ENCODE measurements at places on chromosomes 5 and 9.

- no peak for DNase-seq
Observed at GRCh38 chr5:3394891-3395599, 200.6 kb upstream of the IRX1 start.

GRCh38 chr5:59221769-59222168, 638.9 kb downstream of the RAB3C start:
- DNase-seq, result no peak

DNA sequence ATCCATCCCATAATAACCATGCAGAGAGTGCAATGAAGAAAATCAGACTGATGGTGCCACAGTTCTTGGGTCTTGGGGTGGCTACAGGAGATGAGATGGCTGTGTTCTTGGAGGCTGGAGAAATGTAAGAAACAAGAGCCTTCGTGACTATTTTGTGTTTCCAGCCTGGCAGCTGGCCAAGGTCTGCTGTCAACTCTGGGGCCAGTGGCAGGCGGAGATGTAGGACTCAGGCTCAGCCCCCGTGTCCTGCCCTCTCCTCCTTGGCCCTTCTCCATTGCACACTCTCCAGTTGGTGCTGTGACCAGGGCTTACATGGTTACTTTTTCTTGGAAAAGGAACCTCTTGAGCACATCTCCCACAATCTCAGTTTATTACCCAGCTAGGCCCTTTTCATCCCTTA, 235.4 kb downstream of the DMRT2 start:
- no peak for DNase-seq

- DNase-seq, result no peak
Observed at GRCh38 chr5:123807177-123807945, 295.4 kb downstream of the CSNK1G3 start.

- no peak for DNase-seq
Observed at GRCh38 chr9:109193974-109194556, 27.0 kb upstream of the FRRS1L start.

GRCh38 chr5:156529892-156530291, 202.9 kb downstream of the SGCD start:
- peak; percentile 66 for DNase-seq

DNA sequence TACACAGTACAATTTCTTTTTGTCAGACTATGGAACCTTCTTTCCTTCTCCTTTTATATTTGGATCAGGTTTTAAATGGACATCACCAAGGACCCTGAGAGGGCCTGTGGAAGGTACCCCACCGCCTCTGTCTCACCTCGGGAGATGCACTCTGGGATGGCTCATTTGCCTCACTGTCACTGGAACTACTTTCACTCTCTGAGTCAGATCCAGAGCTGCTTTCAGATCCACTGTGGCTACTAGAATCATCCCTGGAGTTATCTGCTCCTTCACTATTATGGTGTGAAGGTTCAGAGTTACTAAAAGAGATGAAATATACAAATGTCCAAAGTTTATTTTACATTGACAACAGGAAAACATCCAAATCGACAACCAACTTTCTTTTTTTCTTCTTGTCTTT, 24.6 kb downstream of the LEAP2 start:
- DNase-seq, result no peak

- DNase-seq, result no peak
Observed at GRCh38 chr5:139513852-139514485, 31.4 kb upstream of the STING1 start.

DNA sequence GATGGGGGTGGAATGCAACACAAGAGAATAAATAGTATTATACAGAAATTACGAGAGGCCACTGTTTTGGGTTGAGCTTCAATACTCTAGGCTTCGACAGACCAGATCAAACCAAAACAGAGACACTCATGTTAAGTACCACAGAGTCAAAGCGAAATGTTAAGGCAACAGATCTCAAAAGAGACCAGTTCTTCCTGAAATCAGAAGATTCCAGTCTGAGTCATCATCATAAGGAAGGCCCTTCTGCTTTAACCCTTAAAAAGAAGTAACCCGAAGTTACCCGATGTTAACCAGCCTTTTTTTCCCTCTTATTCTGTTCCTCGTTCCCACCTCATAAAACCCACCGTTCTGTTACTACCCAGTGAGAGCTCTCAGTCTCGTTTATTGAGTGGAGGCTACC, 75.9 kb downstream of the SFXN1 start:
- no peak for DNase-seq

DNA sequence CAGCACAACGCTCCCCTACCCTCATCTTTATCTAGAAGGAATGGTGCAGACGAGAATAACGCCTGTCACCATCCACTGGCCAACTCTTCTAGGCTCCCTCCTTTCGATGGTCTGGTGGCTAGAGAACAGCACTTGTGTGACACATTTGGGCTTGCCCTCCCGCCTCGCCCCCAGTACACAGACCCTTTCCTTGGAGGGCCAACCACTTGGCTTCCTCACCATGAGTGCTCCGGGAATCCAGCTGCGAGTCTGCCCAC, 1.4 kb downstream of the GNAQ start:
- peak; percentile 24 for DNase-seq

GRCh38 chr5:154646745-154647113, 108.4 kb upstream of the LARP1 start:
- no peak for DNase-seq

DNA sequence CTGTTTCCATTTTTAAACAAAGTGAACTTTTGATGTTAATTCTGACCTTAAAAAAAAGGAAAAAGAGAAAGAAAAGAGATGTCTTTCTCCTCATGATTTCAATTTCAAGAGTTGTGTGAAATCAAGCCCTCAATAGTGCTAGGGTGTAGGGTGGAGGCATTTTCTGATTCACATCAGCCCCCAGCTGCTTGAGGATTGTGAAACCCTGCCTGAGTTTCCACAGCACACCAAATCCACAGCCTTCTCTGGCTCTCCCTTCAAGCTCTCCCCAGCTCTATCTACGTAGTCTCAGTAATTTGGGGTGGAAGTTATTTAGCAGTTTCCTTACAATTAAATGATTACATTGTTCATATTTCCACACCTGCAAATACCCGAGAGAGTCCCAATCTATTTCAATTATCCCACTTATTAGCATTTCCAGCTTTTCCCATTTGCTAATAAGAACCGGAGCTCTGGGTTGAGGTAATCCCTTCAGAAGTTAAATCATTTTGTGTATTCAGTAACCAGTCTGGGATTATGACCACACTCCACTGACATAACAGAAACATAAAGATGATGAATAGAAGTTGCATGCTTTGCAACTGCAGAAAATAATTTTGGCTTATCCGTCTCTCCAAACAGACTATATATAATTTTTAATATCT, 54.9 kb downstream of the MTX3 start:
- no peak for DNase-seq

GRCh38 chr5:127008300-127008975, 21.9 kb downstream of the MARCHF3 start:
- DNase-seq, result no peak

DNA sequence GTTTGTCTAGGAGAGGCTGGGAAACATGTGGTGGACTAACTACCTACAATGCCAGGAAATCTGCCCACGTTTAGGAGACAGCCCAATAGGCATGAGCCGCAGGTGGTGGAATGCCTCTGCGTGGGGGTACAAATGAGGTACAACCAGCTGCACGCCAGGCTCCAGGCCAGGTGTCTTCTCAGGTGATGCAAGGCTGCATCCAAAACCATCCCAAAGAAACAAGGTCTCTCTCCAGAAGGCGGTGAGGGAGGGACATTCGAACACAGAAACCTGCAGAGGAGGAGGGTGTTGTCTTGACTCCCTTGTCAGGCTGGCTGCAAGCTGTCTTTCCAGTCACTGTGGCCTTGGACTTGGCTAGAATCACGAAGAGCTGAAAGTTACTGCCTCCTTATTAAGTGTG, 11.6 kb downstream of the ANKH start:
- no peak for DNase-seq

DNA sequence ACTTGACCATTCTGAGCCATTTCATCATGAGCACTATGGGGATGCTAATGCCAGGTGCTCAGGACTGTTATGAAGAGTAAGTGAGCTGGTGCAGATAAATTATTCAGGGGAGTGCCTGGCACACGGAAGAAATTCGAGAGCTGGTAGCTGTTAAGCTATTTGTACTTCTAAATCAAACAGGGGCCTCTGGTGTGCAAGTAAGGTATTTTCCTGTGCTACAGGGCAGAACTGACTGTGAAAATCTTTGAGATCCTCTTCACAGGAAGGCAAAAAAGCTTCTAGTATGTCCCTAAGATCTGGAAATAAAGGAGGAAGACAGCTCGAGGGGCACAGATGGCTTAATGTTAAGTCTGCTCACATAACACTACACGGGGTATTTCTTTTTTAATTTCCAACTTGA, 106.3 kb upstream of the SPOCK1 start:
- DNase-seq, result no peak

GRCh38 chr9:9996259-9996658, 616.5 kb downstream of the PTPRD start:
- DNase-seq, result no peak
